Activated T-helper 17 cell treated with anti-CD3 and anti-CD28 coated beads, Interleukin-2, amount 50 U/mL, for 72 hours (primary cell): ENCODE measurements at places on chromosomes 13 and 19. TPM values are rescaled to one million over a fixed set of nuclear protein-coding genes. Genes with fewer than 3 reads are reported as not detected.

The ACP5 gene
- total RNA-seq, result 19.9 TPM

DNA sequence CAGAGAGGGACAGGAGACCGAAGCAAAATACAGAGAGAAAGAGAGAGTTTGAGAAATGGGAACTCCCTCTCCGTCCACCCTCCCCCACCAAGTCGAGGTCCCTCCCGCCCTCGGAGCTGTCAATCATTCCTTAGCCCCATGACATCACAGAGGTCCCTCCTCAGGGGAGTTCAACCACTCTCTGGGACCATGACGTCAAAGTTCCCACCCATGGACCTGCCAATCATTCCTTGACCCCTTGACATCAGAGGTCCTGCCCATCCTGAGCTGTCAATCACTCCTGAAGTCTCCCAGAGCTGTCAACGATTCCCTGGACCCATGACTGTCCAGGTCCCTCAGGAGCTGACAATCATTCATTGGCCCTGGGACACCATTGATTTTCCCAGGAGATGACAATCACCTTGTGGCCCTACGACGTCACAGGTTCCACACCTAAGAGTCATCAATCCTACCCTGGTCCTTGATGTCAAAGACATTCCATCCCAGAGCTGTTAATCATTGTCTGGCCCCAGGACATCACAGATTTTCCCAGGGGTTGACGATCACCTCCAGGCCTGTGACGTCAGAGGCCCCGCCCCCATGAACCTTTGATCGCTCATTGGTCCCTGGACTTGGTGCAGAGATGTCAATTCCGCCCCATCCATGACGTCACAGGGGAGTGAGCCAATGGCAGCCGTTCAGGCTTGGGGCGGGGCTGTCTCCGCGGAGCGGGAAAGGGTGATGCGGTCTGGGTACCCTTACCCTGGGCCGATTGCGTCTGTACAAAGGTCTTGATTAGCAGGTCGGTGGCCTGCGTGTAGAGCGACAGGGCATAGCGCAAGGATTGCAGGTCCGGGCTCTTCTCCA lies 61.7 kb downstream of the COLGALT1 start:
- no peak for ATAC-seq

GRCh38 chr13:43574605-43575004 lies 212.2 kb downstream of the ENOX1 start:
- peak; percentile 24 for ATAC-seq

The ARHGAP35 gene
- total RNA-seq, result 38.0 TPM

DNA sequence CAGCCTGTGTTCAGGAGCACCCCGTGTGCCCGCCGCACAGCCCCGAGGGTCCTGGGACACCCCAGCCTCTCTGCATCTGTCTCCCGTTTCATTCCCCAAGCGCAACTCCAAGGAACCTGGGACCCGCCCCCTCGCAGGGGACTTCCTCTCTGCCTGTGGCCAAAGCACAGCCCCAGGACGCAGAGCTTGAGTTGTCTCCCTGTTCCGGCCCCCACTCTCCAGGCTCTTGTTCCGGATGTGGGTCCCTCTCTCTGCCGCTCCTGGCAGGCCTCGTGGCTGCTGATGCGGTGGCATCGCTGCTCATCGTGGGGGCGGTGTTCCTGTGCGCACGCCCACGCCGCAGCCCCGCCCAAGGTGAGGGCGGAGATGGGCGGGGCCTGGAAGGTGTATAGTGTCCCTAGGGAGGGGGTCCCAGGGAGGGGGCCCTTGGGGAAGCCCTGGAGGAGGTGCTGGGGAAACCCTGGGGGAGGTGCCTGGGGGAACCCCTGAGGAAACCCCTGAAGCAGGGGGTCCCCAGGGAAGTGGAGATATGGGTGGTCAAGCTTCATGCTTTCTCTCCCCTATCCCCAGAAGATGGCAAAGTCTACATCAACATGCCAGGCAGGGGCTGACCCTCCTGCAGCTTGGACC lies 1.3 kb downstream of the HCST start:
- peak; percentile 60 for ATAC-seq

DNA sequence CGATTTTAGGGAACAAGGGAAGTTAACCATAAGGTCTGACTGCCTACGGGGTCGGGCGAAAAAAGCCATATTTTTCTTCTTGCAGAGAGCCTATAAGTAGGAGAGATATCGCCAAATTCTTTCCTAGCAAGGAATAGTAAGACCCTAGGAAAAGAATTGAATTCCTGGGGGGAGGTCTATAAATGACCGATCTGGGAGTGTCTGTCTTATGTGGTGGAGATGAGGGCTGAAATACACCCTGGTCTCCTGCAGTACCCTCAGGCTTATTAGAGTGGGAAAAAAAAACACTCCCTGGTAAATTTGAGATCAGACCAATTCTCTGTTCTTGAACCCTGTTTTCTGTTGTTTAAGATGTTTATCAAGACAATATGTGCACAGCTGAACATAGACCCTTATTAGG lies 447.5 kb upstream of the ATXN8OS start:
- no peak for ATAC-seq
